Adipocyte (in vitro differentiated cells): ENCODE measurements at places on chromosomes 16 and 17.

DNA sequence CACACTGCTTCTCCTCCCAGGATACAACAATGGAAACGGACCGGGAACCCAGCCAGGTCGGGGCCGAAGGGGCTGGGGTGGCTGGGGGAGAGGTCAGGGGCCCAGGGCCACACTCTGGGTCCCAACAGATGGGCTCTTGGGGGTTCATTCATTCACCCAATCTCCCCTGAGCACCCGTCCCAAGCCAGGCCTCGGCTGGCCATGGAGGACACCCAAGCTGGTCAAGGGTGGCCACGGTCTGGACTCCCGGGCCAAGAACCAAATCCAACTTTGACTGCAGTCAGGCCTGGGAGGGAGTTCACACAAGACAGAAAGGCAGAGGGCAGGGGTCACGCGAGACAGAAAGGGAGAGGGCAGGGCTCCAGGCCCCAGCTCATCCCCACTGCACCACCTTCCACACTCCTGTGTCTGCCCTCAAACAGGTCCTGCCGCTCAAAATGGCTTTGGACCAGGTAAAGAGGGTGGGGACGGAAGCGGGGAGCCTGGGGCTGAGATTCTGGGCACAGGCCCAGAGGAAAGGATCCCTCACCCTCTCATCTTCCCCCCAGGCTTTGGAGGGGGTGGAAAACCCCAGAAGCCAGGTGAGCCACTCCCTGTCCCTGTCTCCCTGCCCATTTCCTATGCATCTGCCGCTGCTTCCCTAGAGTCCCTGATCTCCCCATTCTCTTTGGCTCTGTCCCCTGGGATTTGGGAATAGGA lies 12.3 kb upstream of the PKMYT1 start:
- no peak for DNase-seq

- DNase-seq, result no peak
These were observed 60.5 kb downstream of the TMEM132E start for GRCh38 chr17:34639706-34640425.

- DNase-seq, result no peak
These were observed 32.1 kb upstream of the JPT2 start for GRCh38 chr16:1645914-1646525.

- DNase-seq, result no peak
These were observed 28.5 kb downstream of the IL21R start for GRCh38 chr16:27430512-27430911.

DNA sequence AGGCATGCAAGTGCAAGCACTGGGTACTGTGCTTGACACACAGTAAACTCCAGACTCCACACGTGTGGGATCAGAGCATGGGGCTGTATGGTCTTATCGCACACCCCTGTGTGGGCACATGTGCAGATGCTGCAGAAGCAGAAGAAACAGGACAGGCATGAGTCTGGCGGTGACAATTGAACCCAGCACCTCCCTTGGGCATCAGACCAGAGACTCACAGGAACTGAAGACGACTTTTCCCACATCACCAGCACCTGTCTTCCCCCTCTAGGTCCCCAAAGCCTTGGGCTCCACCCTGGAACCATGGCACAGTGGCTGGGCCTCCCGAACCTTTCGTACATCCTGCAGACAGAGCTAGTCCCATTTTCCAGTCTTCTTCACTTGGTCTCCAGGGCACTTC lies 126.4 kb upstream of the CDH5 start:
- DNase-seq, result no peak
